ENCODE measurements at places on chromosomes 11 and 22.

- DNase-seq, result no peak
Observed at GRCh38 chr11:83601914-83602527, 315.9 kb upstream of the CCDC90B start.

GRCh38 chr22:20553947-20554741, 46.7 kb downstream of the MED15 start:
- DNase-seq, result no peak

DNA sequence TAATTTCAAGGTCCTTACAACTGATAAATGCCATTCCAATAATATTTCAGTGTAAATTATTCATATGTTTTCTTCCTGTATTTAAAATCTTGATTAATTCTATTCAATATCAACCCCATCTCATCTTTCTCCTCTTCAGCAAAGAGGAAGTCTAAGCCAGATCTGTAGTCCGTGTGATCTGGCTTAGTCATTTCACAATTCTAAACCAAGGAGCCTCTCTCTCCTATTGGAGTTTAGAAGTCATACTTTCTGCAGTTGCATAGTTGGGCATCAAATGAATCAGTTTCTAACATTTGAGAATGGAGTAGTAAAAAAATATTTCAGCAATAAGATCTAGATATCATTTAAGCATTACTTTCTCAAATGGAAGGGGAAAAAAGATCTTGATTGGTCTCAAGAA, 354.9 kb downstream of the JRKL start:
- DNase-seq, result no peak

- no peak for DNase-seq
Observed at GRCh38 chr11:75513250-75513649, 12.5 kb downstream of the GDPD5 start.

DNA sequence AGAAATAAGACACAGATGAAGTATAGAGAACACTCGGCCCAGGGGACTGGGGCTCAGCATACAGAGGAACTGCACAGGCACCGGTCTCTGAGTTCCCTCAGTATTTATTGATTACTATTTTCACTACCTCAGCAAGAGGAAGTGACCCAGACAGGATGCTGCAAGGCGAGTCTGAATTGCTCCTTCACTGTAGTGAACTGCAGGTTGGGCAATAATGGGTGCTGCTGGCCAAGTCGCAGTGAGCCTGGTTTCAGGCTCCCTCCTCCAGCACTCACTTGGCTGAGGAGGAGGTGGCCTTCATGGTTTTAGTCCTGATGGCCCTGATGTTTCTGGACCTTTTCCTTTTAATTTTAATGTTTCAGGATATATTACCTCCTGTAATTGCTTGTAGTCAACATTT, 10.4 kb downstream of the OR52K2 start:
- no peak for DNase-seq

- no peak for DNase-seq
Observed at GRCh38 chr11:70097783-70098563, 19.9 kb downstream of the ANO1 start.

GRCh38 chr11:114915871-114916805, 237.8 kb downstream of the NXPE2 start:
- no peak for DNase-seq

DNA sequence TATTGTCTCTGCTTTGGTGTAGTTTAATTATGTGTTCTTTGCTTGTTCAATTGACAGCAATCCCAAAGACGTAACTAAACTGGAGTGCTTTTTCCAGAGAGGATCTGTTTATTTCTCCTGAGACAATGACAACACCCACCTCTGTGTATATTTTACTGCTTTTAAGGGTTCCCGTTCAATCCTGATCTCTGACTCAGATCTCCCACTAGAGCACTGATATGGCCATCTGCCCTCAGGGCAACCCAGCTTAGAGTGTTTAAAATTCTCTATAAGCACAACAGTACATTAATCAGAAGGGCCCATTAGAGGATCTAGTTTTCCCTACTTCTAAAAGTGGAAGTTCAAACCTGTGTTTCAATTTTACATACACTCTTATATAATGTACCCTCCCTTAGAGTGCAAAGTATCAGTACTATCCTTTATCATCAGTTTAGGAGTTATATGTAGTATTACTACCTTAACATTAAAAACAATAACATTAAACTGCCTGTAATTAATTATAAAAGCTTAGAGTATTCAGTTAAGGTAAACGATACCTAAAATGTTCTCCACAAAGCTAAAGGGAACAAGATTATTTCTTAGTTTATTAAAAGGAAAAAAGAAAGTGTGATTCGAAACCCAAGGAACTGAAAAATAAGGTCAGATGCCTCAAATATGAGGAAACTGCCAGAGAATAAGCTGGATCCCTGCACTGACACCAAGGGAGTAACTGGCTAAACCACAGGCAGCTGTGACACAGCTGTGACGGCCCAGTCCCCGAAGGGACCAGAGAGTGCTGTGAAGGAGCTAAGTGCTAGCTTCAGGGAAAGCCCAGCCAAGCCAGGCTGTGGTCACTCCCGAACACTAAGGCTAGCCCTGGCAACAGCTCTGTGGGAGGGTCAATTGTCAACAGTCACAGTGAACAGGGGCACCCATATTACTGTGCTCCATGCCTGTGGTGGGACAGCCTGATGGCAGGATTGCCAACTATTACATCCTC, 15.2 kb downstream of the UFD1 start:
- no peak for DNase-seq

GRCh38 chr11:46234311-46234710, 43.2 kb upstream of the CREB3L1 start:
- no peak for DNase-seq

GRCh38 chr11:78834886-78835285, 260.2 kb upstream of the NARS2 start:
- no peak for DNase-seq

DNA sequence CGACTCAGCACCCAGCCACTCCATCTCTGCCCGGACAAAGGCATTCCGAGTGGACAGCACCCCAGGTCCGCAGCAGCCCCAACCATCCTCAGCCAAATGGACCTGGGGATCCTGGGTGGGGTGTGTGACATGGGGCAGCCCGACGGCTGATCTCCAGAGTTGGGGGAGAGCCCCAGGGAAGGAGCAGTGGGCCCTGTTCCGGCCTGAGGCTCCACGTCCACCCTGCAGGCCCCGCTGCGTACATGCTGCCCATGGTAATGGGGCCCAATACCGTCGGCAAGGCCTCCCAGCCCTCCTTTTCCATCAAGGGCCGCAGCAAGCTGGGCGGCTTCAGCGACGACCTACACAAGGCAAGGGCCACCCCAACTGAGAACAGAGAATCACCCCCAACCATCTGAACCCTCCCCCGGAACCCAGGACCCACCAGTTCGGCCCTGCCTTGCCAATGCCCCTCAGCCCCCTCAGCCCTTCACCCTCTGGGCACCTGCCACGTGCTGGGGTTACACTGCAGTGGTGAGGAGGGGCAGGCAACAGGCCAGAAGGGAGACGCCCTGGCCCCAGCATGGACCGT, 5.4 kb downstream of the SCGB1C1 start:
- DNase-seq, result no peak

DNA sequence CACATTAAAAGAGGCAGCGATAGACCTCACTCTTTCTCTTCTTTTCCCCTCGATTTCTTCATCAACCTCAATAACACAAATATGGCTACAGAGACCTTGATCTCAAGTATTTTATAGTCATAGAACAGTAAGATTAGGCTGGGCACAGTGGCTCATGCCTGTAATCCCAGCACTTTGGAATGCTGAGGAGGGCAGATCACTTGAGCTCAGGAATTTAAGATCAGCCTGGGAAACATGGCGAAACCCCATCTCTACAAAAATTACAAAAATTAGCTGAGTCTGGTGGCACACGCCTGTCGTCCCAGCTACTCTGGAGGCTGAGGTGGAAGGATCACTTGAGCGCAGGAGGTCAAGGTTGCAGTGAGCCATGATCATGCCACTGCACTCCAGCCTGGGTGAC, 14.6 kb downstream of the SLN start:
- no peak for DNase-seq

DNA sequence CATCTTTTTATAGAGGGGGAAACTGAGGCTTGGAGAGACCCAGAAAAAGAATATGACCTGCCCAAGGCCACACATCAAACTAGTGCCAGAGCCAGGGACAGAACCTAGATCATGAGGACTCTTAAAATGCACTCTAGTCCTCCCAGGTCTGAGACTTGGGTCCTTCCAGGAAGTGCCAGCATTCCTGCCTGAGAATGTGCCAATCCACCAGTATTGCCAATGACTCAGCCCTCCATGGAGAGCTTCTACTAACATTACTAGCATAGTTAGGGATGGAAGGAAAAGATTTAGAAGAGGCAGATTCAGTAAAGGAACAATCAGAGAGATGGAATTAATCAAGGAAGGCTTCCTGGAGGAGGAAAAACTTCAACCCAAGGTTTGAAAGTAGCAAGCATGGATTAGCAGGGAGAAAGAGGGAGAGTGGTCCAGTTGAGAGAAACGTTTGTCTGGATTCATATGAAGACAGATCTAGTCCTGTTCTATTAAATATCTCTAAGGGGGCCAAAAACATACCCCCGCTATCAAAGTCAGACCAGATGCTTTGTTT, 20.1 kb upstream of the SMIM35 start:
- DNase-seq, result peak; percentile 5

- no peak for DNase-seq
Observed at GRCh38 chr22:42319386-42319785, 48.9 kb upstream of the TCF20 start.

GRCh38 chr11:2709429-2709828, 9.6 kb upstream of the KCNQ1OT1 start:
- DNase-seq, result peak; percentile 38

DNA sequence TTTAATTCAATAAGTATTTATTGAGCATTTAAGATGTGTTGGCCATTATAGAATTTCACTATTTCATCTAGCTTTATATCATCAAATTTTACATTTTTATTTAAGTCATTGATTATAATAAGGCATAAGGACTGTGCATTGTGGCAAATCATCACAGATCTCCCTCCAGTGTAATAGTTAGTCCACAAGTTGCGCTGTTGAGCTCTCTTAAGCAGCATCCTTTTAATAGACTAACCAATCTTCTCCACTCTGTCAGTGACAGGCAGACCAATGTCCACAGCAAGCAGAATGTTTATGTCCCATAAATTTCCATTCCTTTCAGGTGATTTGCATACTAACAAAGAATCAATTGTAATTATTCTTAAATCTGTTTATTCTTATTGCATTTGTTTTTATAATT, 595.3 kb upstream of the CCDC90B start:
- no peak for DNase-seq

GRCh38 chr22:18968011-18968749, 32.1 kb upstream of the PRODH start:
- DNase-seq, result no peak

- no peak for DNase-seq
Observed at GRCh38 chr11:20036626-20037335, 123.5 kb downstream of the DBX1 start.

- DNase-seq, result no peak
Observed at GRCh38 chr22:24763872-24764485, 10.5 kb downstream of the PIWIL3 start.

GRCh38 chr22:20728523-20729190, 45.3 kb upstream of the SERPIND1 start:
- DNase-seq, result no peak

GRCh38 chr11:129728581-129728980, 87.1 kb upstream of the TMEM45B start:
- DNase-seq, result no peak

DNA sequence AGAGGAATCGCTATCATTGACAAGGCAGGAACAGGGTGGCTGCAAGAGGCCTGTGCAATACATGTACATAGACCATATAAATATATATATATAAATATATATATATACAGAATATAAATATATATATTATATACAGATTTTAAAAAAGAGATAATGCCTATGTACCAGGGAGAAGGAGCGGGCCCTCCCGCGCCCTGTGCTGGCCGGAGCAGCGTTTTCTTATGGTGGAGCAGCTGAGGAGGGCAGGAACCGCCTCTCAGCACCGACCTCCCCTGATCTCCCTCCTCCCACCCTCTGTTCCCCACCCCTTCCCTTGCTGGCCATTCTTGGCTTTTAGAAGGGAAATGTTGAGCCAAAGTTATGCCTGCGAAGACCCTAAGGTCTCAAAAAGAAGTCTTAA, 31.8 kb downstream of the SCN3B start:
- DNase-seq, result no peak

- DNase-seq, result no peak
Observed at GRCh38 chr22:48920776-48921241, 906.9 kb downstream of the BRD1 start.

- no peak for DNase-seq
Observed at GRCh38 chr11:14026961-14027360, 64.4 kb downstream of the SPON1 start.

DNA sequence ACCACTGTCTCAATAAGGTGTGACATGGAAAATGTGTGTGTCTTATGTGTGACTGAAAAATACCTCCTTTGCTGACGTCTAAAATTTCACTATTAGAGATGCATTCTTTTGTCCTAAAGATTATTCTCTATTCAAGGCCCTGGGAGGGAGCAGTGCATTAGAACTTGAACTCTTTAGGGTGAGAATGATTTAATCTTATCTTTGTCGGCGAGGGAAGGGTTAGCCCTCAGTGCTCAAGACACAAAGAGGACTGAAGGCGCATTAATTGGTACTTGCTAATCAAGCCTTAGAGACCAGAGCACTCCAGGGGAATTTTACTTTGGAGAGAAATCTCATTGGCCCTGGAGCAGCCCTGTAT, 29.8 kb upstream of the PLET1 start:
- no peak for DNase-seq

- DNase-seq, result no peak
Observed at GRCh38 chr11:5123802-5124521, 14.2 kb downstream of the OR52A5 start.

GRCh38 chr11:67054836-67055523, 1.7 kb upstream of the RHOD start:
- DNase-seq, result no peak

DNA sequence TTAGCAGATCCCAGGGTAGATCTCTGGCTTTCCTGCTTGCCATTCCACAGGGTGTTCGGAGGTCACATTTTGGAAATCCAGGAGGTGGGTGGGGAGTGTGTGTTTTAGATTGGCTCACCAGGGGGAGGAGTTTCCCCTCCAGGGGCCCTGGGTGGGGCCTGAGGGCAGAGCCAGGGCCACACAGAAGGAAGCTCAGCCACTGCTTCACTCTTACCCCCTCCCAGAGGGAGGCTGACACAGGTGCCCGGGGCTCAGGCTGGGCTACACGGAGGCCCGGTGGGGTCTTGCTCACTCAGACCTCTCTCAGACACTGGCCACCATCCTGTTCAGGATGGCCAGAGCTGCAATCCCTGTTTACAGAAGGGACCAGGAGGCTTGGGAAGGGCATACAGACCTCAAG, 2.5 kb downstream of the WNT7B start:
- DNase-seq, result no peak

- no peak for DNase-seq
Observed at GRCh38 chr11:126805870-126806269, 194.7 kb downstream of the KIRREL3 start.

GRCh38 chr11:25980091-25980490, 351.8 kb upstream of the ANO3 start:
- no peak for DNase-seq

DNA sequence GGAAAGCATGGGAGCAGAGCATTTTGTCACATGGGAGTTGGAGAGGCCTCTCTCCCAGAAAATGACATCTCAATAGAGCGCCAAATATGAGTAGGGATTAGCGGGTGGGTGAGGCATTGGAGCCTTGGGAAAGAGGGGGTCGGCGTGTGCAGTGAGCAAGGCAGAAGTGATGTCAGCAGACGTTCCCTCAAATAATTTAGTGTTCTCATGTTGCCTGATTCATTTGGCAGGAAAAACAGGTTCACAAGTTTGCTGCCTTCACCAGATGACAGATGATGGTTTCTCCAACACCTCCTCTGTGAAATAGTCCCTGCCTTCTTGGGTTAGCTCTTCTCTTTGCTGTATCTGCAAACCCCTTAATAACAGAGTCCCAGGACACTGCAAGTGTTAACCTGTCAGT, 118.5 kb upstream of the ARHGAP20 start:
- no peak for DNase-seq

All from kidney epithelial cell (primary cell).